Umbilical cord (tissue), 2 donors: ENCODE measurements at places on chromosomes 12 and 14. TPM values are rescaled to one million over a fixed set of nuclear protein-coding genes. Genes with fewer than 3 reads are reported as not detected.

The A2M gene
- total RNA-seq: 124 TPM

The ANO2 gene
- total RNA-seq: 8.7 TPM

The SLC25A47 gene
- not detected for total RNA-seq

The AQP2 gene
- total RNA-seq: 0.24 TPM

The PTGDR gene
- 3.9 TPM for total RNA-seq

The OTX2 gene
- 3.4 TPM for total RNA-seq

The HVCN1 gene
- 4.1 TPM for total RNA-seq

The HPD gene
- total RNA-seq: not detected

The TAS2R10 gene
- 2.6 TPM for total RNA-seq

The C14orf180 gene
- total RNA-seq: 5.1 TPM

The PAPOLA gene
- total RNA-seq: 105 TPM

The TMEM19 gene
- total RNA-seq: 52.2 TPM

The CCDC197 gene
- not detected for total RNA-seq

The ZDHHC22 gene
- 0.24 TPM for total RNA-seq

The SERPINA3 gene
- 13.2 TPM for total RNA-seq
